ENCODE measurements at places on chromosomes 7 and 10.
A peak's percentile ranks its signal among the peaks of the same experiment; 100 is the strongest.

DNA sequence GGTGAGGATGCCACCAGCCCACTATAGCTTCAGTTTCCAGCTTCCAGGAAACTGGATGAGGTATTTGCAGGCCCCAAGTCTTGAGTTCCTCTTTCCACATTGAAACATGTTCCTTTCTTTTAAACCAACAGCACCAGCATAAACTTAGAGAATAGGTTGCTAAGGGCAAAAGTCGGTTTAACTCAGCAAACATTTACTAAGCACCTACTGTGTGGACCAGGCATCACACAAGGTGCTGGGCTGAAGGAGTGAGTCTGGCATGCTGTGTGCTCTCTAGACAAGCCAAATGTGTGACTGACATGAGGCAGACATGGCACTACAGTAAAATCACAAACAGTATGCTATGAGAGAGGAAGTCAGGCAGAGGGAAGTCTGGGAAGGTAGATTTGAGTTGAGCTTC, 11.0 kb upstream of the RASSF4 start:
- no peak for DNase-seq

GRCh38 chr10:69742928-69743602, 58.6 kb upstream of the COL13A1 start:
- no peak for DNase-seq

GRCh38 chr10:92914478-92915325, 66.4 kb downstream of the EXOC6 start:
- DNase-seq: peak; percentile 69

- peak; percentile 7 for DNase-seq
Observed at GRCh38 chr7:15720849-15721471, 34.5 kb upstream of the MEOX2 start.

DNA sequence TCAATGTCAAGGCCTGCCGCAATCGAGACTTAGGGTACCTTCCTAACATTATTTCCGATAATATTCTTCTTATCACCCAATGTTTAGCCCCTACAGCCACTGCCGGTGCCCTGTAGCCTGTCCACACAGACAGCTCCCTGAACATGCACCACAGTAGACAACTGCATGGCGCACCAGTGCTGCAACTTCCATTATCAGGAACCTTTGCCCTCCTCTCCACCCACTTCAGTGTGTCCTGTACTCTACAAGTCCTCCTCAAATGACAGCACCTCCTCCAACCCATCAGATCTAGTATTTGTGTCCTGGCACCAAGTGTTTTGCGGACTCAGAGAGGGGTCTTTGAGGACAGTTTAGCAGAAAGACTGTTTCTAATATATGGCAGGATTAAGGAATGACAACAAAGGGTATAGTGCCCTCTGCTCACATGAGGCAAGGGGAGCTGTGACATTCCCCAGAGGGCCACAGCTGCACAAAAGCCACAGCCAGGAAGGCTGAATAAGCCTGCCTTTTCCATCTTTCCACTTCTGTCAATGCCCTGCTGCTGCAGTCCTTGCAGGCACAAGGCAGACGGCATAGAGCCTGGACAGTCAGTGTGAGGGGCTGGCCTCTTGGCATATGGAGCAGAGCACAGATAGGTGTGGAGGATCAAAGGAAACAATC, 335.4 kb downstream of the PARD3 start:
- DNase-seq: no peak

GRCh38 chr7:78063758-78064157, 265.2 kb downstream of the PHTF2 start:
- no peak for DNase-seq

DNA sequence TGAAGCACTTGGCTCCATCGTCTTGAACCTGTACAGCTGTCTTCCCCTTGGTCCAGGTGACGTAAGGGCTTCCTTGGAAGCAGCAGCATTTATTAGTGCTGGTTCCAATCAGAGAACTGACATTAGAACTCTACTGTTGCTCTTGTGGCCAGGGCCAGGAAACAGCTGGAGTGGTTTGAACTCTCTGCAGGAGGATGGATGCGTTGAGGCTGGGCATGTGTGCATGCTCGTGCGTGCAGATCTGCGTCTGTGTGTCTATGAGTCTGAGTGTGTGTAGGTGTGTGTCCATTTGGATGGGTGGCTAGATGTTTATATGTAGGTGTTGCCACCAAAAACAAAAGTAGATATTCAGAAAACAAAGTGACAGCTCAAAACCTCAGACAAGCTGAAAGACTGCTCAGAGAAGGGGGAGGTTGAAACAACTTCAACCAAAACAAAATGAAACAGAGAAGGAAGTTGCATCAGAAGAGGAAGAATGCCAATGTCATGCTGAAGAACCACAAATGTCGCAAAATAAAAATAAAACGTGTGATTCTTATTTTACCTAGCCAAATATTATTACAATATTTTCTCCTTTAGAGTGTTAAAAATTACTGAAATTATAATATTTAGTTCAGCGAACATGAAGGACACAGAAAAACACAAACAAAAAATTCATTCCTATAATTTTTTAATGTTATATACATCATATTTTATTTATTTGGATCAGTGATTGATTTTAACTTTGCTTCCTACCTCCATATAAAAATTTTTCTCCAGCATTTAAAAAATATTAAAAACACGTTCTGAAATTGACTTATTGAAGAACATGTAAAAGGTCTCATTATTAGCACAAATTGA, 96.1 kb upstream of the MKLN1 start:
- peak; percentile 67 for DNase-seq

DNA sequence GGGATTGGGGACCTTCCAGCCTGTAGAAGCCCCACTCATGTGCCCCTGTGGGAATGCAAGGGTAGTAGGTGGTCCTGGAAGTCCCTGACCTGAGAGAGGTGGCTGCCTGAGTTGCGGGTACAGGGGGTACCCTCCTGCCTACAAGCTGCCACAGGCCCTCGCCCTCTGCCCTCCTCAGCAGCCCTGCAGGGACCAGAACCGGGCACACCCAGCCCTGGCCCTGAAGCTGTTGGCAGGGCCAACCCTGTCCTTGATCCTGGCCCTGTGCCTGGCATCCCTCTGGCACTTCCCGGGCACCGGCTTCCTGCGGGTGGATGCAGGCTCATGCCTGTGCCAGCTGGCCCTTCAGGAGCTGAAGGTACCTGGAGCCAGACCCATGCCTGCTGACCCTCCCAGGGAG, 54.9 kb upstream of the ELN start:
- DNase-seq: no peak
